Anterior cingulate cortex (tissue), 58 donors: ENCODE measurements at places on chromosomes 6 and 20.

- DNase-seq = no peak
These were observed 20.0 kb downstream of the ITPR3 start for GRCh38 chr6:33641144-33641543.

DNA sequence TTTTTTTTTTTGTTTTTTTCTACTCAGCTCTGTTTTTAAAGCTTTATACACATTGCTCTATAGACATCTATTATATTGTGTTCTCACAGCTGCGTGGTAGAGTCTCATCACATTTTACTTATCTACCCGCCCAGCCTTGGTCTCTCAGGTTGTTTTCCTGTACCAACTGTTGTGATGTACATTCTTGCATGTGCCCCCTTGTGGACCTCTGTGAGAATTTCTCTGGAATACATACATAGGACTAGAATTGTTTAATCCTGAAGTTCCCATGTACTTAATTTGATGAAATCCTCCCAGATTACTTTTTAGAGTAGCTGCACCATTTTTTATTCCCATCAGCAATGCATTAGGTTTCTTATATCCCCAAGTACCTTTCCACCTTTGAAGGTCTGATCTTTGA is 40.4 kb upstream of the TINAG start:
- DNase-seq = no peak

DNA sequence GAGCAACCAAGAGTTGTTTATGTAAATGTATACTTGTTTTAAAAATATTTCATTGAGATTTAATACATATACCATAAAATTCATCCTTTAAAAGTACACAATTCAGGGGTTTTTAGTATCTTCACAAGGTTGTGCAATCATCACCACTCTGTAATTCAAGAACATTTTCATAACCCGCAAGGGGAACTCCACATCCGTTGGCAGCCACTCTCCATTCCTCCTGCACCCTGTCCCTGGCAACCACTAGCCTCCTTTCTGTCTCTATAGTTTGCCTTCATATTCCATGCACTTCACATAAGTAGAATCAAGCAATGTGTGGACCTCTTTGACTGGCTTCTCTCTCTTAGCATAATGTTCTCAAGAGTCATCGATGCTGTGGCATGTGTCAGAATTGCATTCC is 104.2 kb upstream of the PDE10A start:
- DNase-seq = no peak

DNA sequence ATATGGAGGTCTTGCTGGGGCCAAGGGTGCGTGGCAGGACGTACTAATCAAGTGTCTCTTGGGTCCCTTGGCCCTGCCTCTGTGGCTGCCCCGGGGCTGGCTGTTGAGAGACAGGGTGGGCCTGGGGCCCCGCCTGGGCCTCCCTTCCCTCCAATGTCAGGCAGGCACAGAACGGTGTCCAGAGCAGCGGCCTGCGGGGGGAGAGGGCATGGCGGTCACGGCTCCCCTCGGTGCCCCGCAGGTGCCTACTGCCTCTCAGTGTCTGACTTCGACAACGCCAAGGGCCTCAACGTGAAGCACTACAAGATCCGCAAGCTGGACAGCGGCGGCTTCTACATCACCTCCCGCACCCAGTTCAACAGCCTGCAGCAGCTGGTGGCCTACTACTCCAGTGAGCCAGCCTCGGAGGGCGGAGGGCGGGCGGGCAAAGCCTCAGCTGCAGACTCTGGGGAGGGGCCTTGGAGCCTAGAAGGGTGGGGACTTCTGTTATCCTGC is 50.0 kb downstream of the SRC start:
- DNase-seq = no peak

DNA sequence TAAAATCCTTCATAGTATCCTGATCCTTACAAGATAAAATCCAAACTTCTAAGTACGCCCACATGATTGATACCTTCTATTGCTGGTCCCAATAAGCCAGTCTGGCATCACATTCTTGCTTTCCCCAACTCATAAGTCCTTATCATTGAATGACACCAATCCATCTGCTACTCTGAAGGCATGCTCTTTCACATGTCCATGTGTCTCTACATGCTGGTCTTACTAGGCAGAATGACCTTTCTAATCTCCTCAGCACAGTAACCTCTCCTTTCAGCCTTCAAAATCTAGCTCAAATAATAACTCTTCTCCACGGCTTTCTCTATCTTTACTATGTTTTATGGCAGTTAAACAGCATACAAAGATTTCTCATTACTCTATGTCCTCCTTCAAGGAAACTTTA is 71.1 kb downstream of the ASCC3 start:
- no peak for DNase-seq

- DNase-seq = no peak
These were observed 26.5 kb downstream of the GLO1 start for GRCh38 chr6:38676236-38676973.

DNA sequence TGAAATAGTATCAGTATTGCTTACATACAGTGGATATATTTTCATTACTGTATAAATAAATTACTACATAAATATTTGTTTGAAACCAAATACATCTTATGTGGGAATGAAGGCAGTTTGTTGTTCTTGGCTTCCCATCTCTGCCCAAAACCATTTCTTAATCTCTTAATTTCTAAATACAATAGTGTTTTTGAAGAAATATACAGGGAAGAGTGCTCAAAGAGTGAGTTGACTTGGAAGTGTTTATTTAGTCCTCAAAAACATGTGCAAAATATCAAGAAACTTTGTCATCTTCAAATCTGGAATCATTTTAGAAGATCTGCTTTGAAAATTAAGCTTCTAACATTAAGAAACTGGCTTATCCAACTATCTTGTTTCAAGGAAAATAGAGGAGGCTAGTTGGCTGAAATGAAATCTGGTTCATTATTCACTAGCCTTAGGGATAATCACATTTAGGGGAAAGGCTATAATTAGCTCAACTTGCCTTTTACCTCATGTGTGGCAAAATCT is 259.8 kb upstream of the FLRT3 start:
- no peak for DNase-seq

DNA sequence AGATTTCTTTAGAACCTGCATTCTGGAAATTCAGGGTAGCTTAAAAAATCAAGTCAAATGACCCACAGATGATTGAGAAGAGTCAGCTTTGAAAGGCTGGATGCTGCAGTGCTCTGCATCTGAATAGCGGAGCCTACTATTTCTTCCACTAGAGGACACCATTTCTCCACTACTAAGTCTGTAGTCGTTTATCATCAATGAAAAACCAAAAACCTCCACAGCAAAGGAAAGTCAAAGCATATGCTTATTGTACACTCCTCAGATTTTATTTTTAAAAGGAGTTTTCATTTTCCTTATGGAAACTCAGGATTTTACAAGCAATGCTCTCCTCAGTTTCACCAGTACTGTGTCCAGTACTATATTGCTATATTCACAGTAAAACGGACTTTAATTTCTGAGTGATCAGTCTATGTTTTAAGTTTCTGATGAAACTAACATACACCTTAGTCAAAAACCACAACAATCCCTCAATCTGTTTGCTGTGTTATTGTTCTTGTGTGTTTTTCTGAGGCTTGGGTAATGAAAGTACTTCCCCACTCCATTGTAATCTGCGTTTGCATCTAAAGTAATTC is 50.5 kb upstream of the ENPP5 start:
- DNase-seq = no peak

GRCh38 chr6:111068109-111068865 is 19.0 kb upstream of the SLC16A10 start:
- DNase-seq = no peak

GRCh38 chr20:21801193-21801592 is 95.7 kb downstream of the PAX1 start:
- no peak for DNase-seq

DNA sequence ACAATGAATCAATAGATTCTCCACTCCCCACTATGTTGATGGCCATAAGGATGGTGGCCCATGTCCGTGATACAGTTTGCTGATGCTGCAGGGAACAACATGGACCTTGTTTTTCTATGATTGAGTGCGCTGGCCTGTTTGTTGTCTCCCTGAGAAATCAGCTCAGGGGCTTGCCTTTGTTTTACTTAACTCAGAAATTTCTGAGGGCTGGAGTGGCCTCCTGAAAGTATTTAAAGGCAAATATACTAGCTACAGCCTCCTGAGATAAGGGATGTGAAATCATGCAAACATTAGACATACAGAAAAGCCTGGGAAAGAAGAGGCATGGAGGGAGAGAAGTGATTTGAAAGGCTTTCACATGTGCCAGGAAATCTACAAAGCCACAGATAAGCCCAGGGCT is 170.3 kb upstream of the FLRT3 start:
- DNase-seq = no peak

GRCh38 chr20:19889011-19889953 is 127.9 kb upstream of the NAA20 start:
- DNase-seq = peak; percentile 23

- DNase-seq = no peak
These were observed 10.8 kb upstream of the WTAP start for GRCh38 chr6:159716247-159717096.

GRCh38 chr6:26021350-26022131 is 58.9 kb downstream of the TRIM38 start:
- peak; percentile 57 for DNase-seq

DNA sequence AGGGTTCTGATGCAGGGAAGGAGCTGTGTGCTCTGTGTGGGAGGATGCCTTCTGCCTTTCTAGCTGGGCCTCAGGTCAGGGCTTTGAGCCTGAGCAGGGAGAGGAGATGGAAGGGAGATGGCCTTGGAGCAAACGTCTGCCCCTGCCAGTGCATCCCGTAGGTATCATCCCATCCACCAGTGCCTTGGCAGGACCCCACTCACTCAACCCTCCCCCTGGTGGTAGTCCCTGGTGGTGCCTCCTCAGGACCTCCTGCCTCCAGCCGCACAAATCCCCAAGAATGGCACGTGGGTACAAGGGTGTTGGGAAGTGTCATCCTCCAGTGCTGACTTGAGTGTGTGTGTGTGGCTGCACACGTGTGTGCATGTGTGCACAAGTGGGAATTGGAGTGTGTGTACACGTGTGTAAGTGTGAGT is 23.1 kb upstream of the MICB start:
- no peak for DNase-seq

- DNase-seq = no peak
These were observed 108.7 kb upstream of the TMEM170B start for GRCh38 chr6:11428895-11429294.

DNA sequence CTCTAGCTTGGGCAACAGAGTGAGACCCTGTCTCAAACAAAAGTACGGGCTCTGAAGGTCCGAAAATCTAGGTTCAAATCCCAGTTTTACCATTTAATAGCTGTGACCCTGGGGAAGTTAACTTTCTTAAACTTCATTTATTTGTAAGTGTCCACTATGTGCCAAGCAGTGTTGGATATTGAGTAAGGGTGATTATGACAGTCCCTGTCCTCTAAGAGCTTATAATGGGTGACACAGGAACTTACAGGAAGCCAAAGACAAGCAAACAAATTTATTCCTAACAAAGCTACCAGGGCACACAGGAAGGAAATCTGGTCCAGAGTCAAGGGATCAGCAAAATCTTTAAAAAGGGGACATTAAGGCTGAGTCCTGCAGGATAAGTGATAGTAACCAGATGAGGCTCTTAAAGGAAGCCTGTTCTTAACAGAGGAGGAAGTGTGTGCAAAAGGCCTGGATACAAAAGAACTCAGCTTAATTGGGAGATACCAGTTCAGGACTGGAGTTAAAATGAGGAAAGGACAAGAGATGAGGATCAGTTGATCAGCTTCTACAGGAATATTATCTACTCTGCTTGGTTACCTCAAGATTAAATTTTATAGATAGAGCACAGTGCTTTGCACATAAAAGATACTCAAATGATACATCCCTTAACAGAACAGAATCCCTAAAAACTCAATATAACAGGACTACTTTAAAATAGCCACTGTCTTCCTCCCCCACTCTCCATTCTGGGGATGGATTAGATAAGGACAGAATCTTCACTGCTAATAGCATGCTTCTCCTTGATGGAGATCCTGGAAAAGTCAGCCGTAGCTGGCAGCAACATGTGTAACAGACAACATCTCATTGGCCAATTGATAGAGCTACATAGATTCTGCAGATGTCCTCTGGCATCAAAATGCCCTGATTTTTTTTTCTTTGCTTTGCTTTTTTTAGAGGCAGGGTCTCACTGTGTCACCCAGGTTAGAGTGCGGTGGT is 6.1 kb downstream of the SNX3 start:
- DNase-seq = no peak

DNA sequence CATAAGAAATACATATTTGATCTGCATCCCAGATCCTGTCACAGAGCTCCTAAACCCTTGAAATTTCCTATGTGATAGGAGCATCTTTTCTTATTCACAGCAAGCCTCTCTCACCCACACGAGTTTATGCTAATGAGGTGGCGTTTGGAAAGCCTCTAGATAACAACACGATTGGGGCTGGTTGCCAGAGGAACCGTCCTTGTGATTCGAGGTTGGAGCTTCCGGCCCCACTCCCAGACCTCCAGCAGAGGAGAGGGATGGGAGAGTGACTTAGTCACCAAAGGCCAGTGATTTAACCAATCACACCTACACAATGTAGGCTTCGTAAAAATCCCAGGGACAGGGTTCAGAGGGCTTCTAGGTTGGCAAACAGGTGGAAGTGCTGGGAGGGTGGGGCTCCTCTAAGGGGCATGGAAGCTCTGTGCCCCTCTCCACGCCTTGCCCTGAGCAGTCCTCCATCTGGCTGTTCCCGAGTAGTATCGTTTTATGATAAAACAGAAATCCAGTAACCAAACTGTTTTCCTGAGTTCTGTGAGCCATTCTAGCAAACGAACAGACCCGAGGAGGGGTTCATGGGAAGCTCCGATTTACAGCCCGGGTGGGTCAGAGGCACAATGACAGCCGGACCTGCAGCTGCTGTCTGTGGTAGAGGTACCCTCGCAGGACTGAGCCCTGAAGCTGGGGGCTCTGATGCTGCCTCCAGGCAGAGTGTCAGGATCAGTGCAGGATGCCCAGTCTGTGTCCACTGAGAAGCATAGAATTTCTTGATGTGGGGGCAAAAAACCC is 238.1 kb upstream of the ARID1B start:
- no peak for DNase-seq

- no peak for DNase-seq
These were observed 174.0 kb upstream of the AFDN start for GRCh38 chr6:167652701-167653095.

DNA sequence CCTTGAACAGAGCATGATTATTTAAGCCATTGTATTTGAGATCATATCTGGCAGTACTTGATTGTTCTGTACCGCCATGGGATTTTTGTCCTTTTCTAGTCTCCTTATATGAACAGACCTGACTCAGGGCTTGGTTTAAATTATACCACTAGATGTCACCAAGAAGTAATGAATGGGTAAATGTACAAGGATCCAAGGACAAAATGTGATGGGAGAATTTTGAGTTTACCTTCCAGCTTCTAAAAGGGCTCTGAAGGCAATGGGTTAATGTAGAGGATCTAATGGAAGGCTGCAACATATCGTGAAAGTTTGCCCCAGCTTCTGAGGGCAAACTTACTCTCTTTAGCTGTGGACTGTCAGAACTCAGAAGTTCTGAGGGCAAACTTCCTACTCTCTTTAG is 12.0 kb downstream of the RNF8 start:
- DNase-seq = no peak
